ENCODE measurements at places on chromosomes 1 and 21.

- peak; percentile 11 for DNase-seq
Observed at GRCh38 chr21:25283720-25284119, 323.6 kb downstream of the MRPL39 start.

GRCh38 chr1:41868241-41868998, 50.3 kb downstream of the HIVEP3 start:
- DNase-seq: no peak

- DNase-seq: no peak
Observed at GRCh38 chr1:53697721-53698383, 41.1 kb downstream of the GLIS1 start.

- DNase-seq: no peak
Observed at GRCh38 chr1:109634771-109635750, 15.4 kb downstream of the AMPD2 start.

DNA sequence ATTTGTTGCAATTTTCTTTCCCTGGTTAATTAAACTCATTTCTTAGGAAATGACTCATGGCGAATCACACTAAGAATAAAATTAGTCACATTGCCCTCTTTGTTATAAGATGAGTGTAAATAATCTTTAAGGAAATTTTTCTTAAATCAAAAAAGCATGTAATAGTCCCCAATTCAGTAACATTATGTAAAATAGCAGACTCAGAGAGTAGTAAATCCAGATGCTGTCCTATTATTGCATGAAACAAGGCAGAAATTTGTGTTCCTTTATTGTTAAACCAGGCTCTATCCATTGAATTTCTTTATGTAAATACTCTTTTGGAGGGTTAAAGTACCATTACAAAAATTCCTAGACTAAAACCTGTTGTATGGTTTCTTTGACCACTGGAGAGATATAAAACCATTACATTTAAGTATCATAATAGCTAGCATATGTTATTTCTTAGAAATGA, 154.5 kb upstream of the C1orf87 start:
- peak; percentile 37 for DNase-seq

- DNase-seq: no peak
Observed at GRCh38 chr1:1144122-1144842, 28.4 kb upstream of the C1orf159 start.

- no peak for DNase-seq
Observed at GRCh38 chr21:42699196-42699595, 45.8 kb downstream of the PDE9A start.

DNA sequence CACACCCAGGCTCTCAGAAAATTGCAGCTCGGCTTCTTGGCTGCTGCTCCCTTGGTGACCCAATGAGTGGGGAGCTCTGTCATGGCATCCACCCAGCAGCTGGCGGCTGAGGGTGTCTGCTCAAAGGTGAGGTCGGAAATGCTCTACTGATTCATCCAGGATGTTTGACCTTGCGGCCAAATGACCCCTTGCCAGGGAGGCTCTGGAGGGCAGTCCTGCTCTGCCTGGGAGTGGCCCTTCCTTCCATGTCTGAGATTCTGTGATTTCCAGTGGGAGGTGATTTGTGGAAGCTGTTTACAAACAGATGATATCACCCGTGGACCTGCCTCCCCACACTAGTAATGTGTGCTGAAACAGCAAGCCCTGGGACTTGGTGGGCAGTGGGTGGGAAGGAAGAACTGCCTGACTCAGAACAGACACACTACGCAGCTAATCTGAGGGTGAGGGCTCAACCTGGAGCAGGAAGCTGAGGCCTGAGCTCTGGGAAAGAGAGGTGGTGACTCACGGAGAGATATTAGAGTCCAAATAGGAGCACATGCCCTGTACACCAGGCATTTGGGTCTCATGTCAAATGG, 3.0 kb downstream of the CRCT1 start:
- DNase-seq: no peak

DNA sequence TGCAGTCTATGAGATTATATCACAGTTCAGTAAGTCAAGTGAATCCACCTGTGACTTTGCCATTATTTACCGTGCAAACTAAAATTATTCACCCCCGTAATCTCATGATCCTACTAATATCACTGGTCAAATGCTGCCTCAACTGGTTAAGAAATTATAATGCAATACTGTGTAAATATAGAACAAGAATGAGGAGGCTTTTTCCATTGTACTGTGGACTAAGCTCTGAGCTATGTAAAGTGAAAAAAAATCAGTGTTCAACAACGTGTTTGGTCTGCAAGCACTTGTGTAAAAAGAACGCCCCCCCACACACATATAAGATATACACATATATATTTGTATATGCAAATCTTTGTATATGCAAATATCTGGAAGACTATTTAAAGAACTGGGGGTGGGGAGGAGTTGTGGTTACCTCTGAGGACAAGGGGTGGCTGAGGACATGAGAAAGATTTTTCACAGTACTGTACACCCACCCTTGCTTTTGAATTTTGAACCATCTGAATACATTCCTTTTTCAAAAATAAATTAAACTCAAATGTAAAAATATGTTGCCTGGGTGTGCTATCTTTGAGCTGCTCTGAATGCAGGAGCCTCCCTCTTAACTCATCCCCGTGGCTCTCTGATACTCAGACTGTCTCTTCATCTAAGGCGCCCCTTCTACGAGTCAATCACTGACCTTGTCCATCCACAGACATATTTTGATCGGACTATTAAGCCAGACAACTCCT, 57.0 kb downstream of the PTP4A2 start:
- DNase-seq: no peak

GRCh38 chr1:182015360-182015759, 46.2 kb downstream of the ZNF648 start:
- no peak for DNase-seq

DNA sequence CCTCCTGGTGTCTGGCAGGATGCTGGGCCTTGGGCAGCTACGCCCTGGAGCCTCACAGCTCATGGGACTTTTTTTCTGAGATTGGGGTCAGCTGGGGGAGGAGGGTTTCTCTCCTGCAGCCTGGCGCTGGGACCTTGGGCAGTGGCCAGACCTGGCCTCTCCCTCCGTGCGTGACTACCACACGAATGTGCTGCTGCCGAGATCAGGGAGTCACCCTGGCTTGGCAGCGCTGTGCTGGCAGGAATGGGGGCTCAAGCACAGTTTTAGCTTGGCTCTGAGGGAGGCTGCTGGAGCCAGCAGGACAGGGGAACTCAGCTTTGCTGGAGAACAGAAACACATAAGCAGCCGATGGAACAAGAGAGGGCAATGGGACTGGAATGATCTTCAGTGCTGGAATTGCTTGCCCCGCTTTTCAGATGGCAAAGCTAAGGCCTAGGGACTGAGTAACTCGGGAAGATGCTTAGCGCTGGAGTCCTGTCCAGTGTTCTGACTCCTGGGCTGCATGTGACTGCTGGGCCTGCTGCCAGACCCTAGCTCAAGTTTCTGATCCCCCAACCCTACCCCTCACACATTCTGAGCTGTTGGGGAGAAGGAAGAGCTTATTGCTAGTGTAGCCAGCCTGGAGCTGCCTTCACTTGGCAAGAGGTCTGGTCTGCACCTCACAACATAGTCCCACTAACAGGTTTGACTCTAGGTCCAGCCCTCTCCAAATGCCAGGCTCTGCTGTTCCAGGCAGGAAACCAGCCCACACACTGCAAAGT, 69.9 kb downstream of the NAV1 start:
- DNase-seq: no peak

DNA sequence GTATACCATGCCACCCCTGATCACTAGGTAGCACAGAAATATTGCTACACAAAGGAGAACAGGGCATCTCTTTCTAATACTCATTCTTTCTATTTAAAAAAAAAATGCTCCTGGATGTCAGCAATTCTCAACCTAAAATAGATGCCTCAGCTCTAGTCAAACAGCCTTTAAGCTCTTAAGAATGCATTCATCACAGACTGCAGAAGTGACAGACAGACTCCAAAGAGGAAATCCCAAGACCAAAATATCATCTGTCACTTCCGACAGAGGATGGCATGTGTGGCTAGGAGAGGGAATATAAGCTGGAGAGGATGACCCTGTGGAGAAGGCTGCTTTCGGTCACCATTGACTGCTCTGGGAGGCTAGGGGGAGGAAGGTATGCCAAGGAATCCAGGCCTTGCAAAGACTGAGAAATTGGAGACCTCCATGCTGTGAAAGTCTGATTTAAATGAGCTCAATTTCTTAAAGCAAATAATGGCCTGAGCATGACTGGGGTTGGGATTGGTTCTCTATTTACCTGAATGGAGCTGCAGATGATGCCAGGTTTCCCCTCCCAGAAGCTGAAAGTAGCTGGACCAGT, 277.4 kb downstream of the BRINP2 start:
- no peak for DNase-seq

DNA sequence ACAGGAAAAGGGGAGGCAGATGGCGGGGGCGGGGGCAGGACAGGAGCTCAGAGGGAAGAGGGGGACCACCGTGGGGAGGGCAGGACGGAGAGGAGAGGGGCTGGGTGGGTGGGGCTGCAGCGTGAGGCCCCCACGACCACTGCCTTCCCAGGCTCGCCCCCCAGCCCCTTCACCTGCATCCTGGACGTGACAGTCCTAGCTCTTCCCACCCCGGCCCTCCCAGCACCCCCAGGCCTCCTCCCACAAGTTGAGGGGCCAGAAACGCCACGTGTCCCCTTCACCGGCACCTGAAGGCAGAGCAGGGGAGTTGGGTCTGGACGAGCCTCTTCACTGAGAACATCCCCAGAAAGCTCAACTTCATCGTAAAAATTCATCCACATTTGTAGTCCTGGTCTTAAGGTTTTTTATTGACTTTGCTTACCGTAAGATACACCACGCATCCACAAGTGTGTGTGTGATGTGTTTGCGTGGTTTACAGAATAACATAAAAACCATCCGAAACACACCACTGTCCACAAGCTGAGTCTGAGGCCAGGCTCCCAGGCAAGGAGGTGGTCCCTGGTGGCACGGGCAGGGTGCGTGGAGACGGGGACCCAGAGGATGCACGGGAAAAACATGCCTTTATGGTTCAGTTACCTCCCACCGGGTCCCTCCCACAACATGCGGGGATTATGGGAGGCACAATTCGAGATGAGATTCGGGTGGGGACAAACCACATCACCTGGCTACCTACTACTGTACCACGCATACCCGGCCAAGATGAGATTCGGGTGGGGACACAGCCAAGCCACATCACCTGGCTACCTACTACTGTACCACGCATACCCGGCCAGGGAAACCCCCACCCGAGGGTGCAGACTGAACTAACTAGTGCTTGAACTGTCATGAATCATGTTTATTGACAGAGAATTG, 13.9 kb upstream of the COL18A1 start:
- DNase-seq: no peak

- DNase-seq: no peak
Observed at GRCh38 chr1:112712701-112713128, 2.4 kb downstream of the PPM1J start.

DNA sequence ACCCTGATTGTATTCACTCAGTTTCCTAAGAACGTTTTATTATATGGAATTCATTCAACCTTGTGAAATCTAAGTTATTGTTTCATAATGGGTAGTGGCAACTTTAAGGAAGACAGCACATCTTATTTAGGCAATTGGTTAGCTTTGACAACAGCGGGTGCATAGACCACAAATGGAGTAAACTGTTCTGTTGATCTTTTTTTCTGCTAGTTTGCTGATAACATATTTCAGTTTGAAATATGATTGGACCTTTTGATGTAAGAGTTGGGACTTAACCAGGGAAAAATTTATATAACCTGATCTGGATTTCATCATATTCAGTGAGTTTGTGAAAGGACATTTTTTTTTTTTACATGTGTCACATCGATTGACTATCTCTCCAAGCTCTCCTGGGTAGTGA, 151.7 kb downstream of the HLX start:
- no peak for DNase-seq

DNA sequence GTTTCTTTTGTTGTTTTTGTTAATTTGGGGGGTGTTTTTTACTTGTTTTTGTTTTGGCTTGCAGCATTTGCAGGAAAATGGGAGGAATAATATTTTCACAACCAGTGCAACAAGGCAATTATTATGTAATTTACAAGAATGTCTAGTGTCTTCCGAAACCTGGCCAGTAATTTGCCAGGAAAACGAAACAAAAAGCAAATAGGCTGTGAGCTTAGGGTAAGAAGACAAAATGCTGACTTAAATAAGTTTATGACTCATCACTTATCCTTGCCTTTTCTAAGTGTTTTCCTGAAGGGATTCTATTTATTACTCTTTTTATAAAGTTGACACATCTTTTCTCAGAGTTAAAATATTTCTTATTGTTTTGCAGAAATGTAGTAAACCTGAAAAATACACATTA, 49.8 kb downstream of the KCNT2 start:
- DNase-seq: peak; percentile 52

GRCh38 chr1:226436472-226436854, 28.6 kb upstream of the PARP1 start:
- no peak for DNase-seq

DNA sequence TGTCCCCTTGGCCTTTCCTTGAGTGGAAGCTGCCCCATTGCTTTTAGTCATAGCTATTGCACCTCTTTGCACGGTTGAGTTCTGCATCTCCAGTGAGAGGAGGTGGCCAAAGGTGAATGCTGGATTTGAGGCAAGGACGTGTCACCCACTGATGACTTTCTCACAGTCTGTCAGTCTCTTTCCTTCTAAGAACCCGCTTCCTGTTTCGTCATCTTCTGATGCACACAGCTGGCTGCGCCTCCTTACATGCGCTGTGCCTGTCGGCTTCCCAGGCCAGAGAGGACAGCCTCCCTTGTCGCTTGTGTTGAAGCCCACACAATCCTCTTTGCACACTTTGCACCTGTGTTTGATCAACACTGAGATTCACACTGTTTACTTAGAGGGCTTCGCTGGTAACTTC, 41.8 kb upstream of the PWP2 start:
- peak; percentile 0 for DNase-seq

DNA sequence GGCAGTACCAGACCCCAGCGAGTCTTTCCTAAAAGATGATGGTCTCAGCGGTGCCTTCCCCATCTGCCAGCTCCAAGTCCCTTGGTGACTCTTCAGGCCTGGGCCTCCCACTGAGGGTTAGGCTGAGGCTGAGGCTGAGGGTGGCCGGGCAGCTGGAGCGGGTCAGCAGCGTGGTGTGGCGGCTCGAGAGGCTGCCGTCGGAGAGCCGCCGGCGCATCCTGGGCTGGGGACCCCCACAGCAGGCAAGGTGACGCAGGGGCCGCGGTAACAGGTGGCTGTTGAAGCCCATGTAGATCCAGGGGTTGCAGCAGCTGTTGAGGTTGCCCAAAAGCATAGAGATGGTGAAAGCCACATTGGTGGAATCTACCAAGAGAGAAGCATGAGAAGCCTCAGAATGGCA, 7.0 kb downstream of the AVPR1B start:
- no peak for DNase-seq

DNA sequence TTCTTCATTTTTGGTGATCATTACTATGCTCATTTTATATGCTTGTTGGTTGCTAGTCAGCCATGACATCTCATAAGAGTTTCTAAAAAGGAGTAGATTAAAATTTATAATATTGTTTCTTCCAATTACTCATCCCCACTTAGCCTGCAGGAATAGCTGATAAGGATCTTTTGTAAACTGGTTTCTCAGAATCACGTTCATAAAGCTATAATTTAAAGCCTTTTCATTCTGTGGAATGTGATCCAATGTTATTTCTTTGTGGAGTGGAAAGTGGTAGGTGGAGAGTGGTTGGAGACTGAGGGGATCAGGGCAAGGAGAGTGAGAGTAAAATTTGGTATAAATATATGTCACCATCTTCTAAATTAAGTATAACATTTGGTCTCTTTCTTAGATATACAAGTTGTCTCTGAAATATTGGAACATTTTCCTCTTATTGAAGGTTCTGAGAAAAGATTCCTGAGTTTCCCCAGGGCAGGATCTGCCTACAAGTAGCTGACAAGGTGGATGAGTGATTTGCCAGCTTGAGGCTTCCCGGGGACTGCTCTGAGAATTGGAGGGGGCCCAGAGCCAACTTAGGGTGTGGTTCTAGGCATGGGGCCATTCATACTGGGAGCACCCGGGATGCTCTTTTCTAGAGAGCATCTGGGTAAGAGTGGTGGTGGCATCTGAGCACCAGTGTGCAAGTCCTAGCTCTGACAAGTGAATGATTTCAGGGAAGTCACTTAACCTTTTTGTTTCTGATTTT, 116.4 kb downstream of the TBX19 start:
- DNase-seq: no peak
